ENCODE measurements at places on chromosomes 12 and 14. TPM values are rescaled to one million over a fixed set of nuclear protein-coding genes. Genes with fewer than 3 reads are reported as not detected.

DNA sequence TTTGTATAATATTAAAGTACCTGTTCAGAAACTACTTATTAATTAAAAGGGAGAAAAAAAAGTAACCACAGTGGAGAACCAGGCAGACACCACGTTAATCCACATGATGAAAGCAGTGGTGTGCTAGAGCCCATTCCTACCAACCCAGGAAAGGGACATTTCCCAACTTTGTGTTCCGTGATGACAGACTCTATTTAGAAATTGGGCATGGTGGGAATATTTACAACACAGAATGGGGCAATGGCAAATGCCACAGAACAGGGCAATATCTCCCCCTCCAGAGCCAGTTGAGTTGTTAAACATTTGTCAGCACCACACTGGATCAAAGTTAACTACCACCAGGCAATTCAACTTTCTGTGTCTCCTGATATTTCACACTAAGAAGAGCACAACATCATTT is 1.2 kb upstream of the HIGD1C start:
- no peak for DNase-seq
- no peaks in the 10 kb centered on the region for H3K27me3 ChIP-seq
- H3K4me3 ChIP-seq, result no peak overlapping the region
- no peaks in the 10 kb centered on the region for H3K36me3 ChIP-seq
- H3K27ac ChIP-seq, result no peak overlapping the region

DNA sequence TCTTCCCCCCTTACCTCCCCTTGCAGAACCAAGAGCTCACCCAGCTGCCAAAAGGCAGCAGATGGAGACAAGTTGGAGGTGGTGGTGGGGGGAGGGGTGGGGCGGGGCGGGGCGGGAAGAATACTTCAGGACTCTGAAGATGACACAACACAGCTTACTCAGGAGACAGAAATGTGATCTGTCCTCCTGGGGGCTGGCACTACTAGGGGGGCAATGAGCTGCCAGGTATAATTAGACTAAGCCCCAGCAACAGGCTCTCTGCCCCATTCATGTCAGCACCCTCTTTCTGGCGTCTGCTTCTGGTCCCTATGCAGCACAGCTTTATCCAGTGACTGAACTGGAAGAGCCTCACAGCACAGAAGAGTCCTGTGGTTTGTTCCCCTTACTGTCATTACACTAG is 407.0 kb downstream of the MED13L start:
- H3K27me3 ChIP-seq, result no peaks in the 10 kb centered on the region
- peak overlapping the region; percentile 82 for H3K27ac ChIP-seq
- peak; percentile 62 for DNase-seq

The SLCO1C1 gene
- not detected for total RNA-seq

The CMKLR1 gene
- total RNA-seq, result 4.7 TPM

DNA sequence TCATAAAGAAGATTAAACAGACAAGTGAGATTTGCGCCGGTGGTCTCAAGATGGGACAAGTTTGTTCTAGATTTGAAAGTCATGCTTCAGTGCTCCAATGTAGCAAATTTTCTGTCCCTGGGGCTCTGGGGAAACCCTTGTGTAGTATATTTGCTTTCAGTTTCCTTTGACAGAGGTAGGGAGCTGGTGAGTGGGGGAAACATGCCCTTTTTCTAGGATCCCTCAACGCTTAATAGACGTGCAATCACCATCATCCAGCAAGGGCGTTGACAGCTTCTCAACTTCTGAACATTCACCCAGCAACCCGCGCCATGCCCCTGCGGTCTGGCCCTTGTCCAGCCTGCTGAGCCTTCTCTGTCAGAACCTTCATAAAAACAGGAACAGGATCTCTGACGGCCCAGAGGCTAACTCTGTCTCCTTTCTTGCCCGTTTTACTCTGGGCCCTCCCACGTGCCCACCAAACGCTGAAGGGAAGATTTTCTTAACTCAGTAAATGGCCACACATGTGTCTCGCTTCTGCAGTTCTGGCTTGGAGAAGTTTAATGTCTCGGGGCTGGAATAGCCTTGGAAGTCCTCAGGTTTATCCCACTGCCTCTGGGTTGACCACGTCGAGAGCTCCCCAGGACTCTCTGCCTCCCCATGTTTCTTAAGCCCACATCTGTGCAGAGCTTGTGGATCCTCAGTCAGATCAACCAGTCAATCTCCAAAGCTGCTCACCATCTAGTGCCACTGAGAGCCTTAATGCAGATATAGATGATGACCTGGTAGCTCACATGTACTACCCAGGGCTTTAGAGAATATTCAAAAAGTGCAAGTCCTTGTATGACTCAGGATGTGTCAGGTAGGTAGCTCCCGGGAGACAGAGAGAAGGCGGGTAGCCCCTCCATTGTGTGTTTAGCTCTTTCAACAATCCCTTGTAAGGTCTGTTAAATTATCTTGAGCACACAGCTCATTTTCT is 58.1 kb upstream of the CCND2 start:
- H3K4me3 ChIP-seq, result no peak overlapping the region
- peaks cover 2% of the 10 kb centered on the region for H3K27me3 ChIP-seq
- H3K27ac ChIP-seq, result no peak overlapping the region
- H3K36me3 ChIP-seq, result no peaks in the 10 kb centered on the region
- no peaks in the 10 kb centered on the region for H3K4me1 ChIP-seq
- peak; percentile 79 for DNase-seq

DNA sequence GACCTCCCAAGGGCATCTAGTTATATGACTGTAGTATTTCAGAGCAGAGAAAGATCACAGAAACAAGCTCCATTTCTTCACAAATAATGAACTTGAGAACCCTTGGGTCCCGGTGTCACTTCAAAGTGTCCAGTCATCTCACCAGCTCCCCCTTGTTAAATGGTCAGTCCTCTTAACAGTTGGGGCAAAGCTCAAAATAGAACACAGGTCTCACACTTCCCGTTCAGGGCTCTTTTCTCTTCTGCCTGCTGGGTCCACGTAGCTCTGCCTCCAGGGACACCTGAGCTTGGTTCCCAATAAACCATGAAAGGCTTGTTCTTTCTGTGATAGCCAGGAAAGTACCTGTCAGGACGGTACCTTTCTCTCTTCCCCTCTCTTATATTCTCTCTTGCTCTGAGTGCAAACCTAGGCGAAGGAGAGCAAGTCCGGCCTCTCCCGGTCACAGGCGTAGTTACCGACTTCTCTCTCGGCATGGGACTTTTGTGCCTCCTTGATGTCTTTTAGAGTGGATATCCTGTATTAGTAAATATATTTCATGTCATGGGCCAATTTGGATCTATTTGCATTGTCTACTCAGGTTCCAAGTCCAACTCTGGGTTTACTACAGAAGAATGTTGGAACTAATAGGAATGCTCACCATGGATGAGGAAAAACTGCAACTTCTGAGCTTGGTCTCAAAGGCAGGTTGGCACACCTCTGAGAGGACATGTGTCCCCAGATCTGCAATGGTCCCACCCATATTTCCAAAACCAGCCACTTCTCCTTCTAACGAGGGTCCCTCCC is 118.8 kb upstream of the PARP11 start:
- H3K27me3 ChIP-seq, result no peaks in the 10 kb centered on the region
- no peaks in the 10 kb centered on the region for H3K36me3 ChIP-seq

GRCh38 chr14:20802341-20803084 is at the start of gene RNASE1:
RNASE1 (minus strand) TSS chr14:20802844; CDS start chr14:20802068, 776 bp downstream.
- no peak for DNase-seq
- H3K27ac ChIP-seq, result peak within 1 kb of the TSS; percentile 43
- no peaks in the 10 kb centered on the region for H3K36me3 ChIP-seq
- peaks cover 10% of the 10 kb centered on the region for H3K27me3 ChIP-seq
- H3K4me1 ChIP-seq, result no peaks in the 10 kb centered on the region
- H3K4me3 ChIP-seq, result peak within 1 kb of the TSS; percentile 55

DNA sequence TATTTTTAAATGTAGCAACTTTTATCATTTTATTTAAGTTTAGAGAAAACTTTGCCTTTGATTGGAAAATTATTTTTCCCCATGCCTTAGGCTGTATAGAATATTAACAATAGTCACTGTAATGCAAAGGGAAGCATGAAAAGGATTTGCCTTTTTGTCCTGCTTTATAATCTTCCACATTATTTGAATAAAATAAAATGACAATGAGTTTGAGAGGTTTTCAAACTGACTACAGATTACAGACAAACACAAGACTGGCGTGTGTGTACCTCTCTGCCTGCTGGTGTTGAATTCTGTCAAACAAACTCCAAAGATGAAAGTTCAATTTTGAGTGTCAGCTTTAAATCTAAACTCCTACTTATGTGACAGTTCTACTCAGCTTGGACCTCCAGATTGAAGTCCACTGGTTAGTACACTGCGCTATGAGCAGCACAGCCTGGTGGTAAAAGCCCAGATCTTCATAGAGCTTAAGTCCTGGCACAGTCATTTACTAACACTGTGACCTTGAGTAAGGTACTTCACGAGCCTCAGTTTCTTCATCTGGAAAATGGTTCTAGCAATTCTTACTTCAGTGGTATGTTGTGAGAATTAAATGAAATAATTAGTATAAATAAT is 98.3 kb upstream of the CPNE8 start:
- no peak for DNase-seq
- H3K4me1 ChIP-seq, result no peaks in the 10 kb centered on the region
- H3K36me3 ChIP-seq, result no peaks in the 10 kb centered on the region
- no peaks in the 10 kb centered on the region for H3K27me3 ChIP-seq
- no peak overlapping the region for H3K4me3 ChIP-seq
- no peak overlapping the region for H3K27ac ChIP-seq

The MFAP5 gene
- total RNA-seq, result 3.4 TPM

DNA sequence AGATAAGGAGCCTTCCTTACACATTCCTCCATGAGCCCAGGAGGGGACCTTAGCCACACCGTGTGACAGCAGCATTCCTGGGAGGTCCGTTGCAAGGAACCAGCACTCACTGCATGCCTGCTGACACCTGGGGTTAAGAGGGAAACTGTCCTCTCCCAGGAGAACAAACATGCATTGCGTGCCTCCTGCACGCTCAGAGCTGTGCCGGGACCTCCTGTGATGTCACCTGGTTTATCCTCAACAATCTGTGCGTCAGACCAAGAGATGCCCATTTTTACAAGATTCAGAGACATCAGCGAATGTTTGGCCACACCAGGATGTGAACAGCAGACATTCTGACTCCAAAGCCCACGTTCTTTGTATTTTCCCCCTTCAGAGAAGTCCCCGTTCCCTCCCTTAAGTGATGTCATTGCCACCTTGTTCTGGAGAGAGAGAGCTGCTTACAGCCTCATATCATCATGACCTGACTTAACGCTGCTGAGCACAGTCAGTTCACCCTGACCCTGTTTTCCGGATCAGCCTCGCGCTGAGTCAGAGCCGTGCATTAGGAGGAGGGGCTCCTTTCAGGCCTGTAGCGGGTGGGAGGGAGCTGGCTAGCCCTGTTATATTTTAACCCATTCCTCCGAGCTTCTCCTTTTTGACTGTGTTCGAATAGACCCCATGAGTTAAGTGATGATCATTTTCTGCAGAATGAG is 36.2 kb downstream of the TMEM120B start:
- no peak overlapping the region for H3K4me3 ChIP-seq
- peaks cover 3% of the 10 kb centered on the region for H3K4me1 ChIP-seq
- H3K27ac ChIP-seq, result peak overlapping the region; percentile 38
- H3K27me3 ChIP-seq, result no peaks in the 10 kb centered on the region
- DNase-seq, result no peak

The P2RX2 gene
- total RNA-seq, result not detected

DNA sequence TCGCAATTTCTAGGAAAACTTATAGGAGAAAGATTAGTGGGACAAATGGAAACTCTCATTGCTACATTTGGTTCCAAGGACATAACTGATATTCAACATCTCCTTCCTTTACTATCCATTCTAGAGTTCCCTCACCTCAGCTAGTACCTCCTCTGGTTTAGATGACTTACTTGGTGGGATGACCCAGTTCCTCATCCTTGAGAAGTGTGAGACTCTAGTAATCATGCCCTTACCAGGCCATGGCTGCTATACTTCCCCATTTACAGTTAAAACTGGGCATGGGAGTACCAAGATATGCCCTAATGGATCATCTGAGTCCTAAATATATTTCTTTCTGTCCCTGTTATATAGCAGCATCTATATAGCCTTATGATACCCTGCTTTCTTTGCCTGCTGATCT is 58.1 kb downstream of the IFT81 start:
- no peaks in the 10 kb centered on the region for H3K36me3 ChIP-seq
- DNase-seq, result no peak
- peaks cover 22% of the 10 kb centered on the region for H3K4me1 ChIP-seq

The ZFHX2 gene
- 2.9 TPM for total RNA-seq

- DNase-seq, result no peak
- H3K36me3 ChIP-seq, result peaks cover 16% of the 10 kb centered on the region
- no peak overlapping the region for H3K27ac ChIP-seq
- no peaks in the 10 kb centered on the region for H3K4me1 ChIP-seq
- H3K4me3 ChIP-seq, result no peak overlapping the region
- H3K27me3 ChIP-seq, result no peaks in the 10 kb centered on the region
Observed at GRCh38 chr14:93220509-93220908, 13.5 kb downstream of the UBR7 start.

The RNF31 gene
- total RNA-seq, result 53.5 TPM

DNA sequence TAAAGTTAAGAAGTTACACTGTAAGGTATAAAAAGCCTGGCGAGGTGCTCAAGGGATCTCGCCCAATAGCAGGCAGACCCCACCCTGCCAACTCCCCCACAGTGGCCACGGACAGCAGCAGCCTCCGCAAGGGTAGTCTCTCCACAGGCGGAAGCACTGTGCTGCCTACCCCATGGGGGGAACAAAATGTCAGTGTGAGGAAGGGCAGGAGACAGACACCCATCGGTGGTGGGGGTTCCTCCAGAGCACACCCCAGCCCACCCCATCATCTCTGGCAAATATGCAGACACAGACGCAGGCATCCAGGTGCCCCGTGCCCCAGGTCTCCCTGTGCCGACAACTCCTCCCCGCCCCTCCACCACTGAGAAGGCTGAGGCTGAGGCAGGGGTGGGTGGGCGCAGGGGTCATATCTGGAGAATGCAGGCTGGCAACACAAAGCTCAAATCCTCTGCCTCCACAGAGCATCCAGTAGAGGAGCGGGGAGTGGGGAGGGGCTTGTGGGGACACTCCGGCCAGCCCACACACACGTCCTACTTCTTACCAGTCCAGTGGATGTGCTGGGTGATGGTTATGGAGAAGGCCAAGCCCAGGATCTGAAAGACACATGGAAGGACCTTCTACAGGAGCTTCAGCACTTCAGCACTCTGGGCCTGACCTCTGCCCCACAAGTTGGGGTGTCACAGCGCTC is 68.3 kb upstream of the DDX11 start:
- DNase-seq, result no peak
- H3K27ac ChIP-seq, result no peak overlapping the region
- no peaks in the 10 kb centered on the region for H3K4me1 ChIP-seq
- no peak overlapping the region for H3K4me3 ChIP-seq
- H3K36me3 ChIP-seq, result no peaks in the 10 kb centered on the region

DNA sequence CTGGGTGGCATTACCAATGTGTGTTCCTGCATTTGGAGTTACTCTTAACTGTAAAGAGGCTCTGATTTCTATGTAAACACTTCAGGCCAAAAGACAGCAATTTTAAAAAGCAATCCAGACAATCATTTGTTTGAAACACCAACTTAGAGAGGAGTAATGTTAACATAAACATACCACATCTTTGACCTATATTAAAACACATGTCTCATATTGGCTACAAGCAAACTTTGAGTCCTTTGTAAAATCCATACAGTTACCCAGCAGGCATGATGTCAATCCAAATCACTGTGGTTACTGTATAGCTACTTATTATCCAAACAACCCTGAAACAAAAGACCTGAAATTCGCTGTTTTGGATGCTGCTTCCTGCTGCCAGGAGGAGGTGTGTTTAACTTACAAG is 7.5 kb upstream of the G2E3 start:
- H3K27ac ChIP-seq, result no peak overlapping the region
- H3K4me1 ChIP-seq, result no peaks in the 10 kb centered on the region
- H3K4me3 ChIP-seq, result no peak overlapping the region
- H3K36me3 ChIP-seq, result no peaks in the 10 kb centered on the region
- H3K27me3 ChIP-seq, result peaks cover 4% of the 10 kb centered on the region
